Muscle of arm (tissue), 14 donors: ENCODE measurements at places on chromosomes 2 and 18. TPM values are rescaled to one million over a fixed set of nuclear protein-coding genes. Genes with fewer than 3 reads are reported as not detected.

Gene MCFD2
- 44.7 TPM for polyA plus RNA-seq

Gene TRPM8
- 0.30 TPM for polyA plus RNA-seq

GRCh38 chr18:79606621-79607331 is 72.8 kb upstream of the CTDP1 start:
- no peak for DNase-seq

DNA sequence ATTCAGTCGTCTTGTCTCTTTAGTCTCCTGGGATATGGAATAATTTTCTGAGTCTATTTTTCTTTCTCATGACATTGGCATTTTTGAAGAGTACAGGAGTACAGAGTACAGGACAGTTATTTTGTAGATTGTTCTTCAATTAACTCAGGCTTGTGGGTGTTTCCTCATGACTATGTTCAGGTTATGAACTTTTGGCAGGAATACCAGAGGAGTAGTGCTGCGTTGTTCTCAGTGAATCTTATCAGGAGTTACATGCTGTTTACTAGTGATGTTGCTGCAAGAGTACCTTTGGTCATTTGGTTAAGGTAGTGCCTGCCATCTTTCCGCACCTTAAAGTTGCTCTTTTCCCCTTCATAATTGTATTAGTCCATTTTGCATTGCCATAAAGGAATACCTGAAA is 41.3 kb upstream of the AGFG1 start:
- DNase-seq, result no peak

DNA sequence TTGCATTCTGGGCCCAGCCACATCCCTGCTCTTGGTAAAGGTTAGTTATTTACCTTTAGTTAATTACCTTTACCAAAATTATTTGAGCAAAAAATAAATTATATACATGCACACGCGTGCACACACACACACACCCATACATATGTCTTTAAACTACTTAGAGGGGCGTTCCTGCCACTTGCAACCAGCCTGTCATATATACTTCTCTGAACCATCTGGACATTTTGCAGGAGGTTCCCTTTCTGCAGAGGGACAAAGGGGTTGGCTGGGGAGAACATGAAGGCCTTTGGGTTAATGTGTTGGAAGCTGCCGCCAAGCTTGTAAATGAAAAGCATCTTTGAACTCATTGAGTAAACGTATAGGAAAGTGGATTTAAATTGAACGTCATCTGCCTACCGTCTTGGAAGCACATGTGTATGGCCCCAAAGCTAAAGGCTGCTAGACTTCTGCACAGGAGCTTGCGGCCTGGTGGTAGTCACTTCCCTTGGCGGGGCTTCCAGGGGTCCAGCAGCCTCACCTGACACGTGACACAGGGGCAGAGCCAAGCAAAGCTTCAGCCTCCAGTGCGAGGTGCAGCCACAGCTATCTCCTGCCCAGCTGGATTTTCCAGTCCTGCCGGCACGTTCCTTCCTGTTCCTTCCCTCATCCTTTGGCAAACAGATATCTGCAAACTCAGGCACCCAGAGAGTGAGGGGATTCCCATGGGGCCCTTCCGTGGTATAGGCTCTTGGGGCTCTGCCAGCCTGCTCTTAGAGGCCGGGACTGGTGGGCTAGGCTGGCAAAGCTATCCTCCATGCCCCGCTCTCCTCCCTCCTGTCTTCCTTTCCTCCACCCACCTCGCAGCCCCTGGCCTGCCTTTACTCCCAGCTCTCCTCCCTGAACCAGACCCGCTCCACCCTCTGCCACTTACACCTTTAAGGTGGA is 46.1 kb downstream of the SERTAD2 start:
- DNase-seq, result no peak

DNA sequence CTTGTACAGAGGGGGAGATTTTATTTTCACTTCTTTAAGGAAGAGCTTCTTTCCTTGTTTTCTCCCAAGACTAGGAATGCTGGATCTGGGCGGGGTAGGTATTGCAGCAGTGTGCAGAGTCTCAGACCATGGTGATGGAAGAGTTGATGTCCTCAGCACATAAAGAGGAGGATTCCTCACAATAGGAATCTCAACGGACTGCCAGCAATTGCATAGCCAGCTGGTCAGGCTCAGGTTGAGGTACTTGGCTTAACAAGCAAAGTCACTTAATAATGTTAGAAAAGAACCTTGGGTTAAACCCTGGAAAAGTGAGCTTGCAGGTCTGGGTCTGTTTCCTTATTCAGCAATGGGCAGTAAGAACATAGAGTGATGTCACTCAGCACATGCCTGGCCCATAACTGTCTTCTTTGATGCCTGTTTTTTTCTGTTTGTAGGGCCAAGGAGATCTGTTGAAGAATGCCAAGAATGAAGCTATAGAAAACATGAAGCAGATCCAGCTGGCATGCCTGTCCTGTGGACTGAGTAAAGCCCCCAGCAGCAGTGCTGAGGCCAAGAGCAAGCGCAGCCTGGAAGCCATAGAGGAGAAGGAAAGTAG is 342.1 kb downstream of the PLCL1 start:
- peak; percentile 35 for DNase-seq

- DNase-seq, result no peak
Observed at GRCh38 chr2:39704540-39704939, 38.8 kb downstream of the TMEM178A start.

- no peak for DNase-seq
Observed at GRCh38 chr18:47750889-47751423, 179.5 kb downstream of the SMAD2 start.
